Thoracic aorta (tissue), 2 donors: ENCODE measurements at places on chromosomes 1 and 21.

GRCh38 chr1:94067196-94067595 lies 53.8 kb downstream of the ABCA4 start:
- DNase-seq, result no peak

DNA sequence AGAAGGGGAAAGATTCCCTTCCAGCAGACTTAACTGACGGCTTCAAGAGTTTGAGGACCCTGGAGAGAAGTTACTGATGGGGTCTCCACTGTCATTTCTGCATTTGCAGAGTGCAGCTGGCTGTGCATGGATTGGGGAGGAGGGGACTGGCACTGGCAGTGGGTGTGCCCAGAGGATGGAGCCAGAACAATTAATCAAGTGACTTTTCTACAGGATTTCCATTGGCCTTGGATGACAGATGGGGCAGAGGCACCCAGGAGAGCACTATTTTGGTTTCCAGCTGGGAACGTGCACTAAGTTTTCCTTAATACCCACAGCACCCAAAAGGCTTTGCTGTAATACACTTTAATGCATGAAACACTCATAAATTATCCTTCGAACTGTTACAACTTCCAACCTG lies 1.3 kb downstream of the NGF start:
- DNase-seq, result no peak

DNA sequence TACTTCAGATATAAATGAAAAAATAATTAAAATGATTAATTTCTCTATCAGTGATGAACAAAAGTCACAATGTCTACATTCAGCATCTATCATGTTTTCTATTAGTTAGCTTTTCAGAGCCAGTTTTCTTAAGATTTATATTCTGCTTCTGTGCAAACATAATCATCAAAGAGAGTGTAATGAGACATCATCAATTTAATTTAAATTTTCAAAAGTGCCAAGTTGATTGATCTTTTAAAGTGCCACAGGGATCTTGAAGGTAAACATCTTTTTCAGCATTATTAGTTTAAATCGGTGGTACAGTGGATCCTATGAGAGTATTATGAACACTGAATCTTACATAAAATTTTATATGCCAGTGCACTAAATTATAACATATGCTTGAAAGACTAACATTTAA lies 1176.1 kb downstream of the PLA2G4A start:
- DNase-seq, result no peak

DNA sequence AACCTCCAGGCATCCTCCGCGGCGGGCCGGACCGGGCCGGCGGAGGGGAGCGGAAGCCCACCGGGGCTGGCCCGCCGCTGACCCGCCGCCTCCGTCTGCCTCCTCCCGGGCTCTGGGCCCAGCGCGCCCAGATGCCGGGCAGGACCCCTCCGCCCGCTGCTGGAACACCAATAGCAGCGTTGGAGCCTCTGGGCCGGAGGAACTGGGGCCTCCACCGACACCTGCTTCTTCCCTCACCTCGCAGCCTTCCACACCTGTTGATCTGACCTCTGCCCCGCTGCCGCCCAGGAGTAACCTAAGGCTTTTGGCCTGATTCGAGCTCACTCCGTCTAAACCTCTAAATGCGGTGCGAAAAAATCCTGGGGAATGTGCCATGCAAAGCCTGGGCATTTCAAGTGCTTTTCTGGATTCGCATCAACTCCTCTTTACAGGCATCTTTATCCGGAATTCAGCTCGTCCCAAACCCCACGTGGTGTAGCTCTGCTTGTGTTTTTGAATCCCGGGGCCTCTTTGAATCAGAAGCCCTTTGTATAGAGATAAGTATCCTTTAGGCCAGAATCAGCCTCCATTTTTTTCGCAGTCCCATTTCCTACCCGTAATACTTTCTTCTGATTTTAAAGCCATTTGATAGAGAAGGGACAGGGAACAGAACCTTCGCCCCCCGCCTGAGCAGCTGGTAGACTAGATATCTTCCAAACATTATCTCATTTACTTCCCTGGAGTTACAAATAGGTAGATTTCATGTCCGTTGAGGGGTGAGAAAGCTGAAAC lies 680 bp upstream of the CNN3 start:
- DNase-seq, result no peak

DNA sequence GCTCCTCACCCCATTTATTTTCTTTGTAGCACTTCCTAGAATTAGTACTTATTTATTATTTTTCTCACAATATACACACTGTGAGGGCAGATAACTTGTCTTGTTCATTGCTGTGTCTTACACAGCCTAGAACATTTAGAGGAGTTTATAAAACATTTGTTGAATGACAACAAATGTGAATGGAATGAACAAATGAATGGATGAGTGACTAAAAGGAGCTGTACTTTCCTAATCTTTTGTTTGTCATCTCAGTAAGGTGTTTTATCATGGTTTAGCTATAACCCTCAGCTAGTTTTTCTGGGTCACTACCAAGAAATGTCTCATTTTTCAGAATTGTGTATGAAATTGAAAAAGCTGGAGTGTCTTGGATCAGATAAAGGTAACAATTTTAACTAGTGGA lies 239.3 kb upstream of the KCNK2 start:
- DNase-seq, result no peak

DNA sequence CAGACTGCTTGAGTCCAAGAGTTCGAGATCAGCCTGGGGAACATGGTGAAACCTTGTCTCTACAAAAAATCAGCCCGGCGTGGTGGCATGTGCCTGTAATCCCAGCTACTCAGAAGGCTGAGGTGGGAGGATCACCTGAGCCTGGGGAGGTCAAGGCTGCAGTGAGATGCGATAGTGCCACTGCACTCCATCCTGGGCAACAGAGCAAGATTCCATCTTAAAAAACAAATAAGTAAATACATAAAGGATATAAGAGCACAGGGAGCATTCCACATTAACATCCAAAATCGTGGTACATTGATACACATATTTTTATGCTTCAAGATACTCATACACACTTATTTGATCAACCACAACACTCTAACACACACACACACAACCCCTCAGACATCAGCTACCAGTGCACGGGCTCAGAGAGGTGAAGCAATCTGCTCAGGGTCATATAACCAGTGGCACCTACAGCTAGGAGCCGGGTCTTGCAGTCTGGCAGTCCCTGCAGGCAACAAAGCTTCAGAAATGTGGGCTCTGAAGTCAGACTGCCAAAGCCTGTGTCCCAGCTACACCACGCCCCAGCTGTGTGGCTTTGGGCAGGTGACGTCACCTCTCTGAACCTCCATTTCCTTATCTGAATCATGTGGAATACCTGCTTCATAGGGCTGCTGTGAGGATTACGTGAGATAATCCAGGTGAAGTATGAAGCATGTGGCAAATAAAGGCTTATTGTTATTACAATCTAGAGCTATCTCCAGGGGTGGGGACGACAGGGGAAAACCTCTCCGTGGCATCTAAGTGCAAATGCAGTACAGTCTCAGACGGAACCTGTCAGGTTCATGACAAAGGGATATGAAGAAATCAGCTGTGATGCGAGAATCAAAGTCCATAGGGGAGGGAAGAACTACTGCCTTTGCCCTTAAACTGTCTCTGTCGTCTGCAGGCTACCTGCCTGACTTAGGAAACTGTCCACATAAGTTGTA lies 4.8 kb upstream of the CRYBG2 start:
- no peak for DNase-seq

- DNase-seq, result no peak
These were observed 1.1 kb upstream of the TBX15 start for GRCh38 chr1:118989006-118989815.

- DNase-seq, result no peak
These were observed 70.6 kb downstream of the ALPL start for GRCh38 chr1:21579791-21580190.

- no peak for DNase-seq
These were observed 40.3 kb downstream of the MORN1 start for GRCh38 chr1:2350911-2351655.

GRCh38 chr1:166924823-166925541 lies 48.9 kb upstream of the TADA1 start:
- DNase-seq, result no peak

DNA sequence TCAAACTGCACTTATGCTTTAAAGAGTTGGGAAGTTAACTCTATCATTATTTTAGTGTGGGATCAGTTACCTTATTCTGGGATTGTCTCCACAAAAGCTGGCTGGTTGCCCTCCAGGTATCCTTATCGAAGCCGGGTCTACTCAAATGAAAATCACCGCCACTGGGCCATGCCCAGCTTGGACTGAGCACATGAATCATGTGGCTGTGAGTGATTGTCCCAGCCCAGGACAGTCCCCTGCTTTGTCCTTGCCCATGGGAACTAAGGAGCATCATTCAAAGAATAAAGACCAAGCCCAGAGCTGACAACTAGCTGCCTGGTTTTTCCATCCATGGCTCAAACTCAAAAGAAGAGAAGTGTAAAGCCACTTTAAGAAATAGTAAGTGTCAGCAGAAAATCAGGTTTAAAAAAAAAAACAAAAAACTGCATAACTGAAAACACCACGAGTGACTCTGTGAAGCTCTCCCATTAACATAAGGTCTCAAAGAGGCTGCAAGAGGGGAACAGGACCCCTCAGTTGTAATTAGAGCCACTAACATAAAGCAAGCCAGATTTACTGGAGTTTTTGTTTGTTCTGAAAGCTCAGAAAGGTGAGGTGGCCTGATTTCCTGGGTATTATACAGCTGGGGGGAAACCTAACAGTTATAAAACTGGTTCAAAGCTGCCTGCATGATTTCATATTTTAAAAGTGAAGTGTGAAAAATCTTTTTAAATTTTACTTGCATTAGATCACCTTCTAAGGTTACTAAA lies 91.5 kb downstream of the KIF14 start:
- DNase-seq, result no peak

DNA sequence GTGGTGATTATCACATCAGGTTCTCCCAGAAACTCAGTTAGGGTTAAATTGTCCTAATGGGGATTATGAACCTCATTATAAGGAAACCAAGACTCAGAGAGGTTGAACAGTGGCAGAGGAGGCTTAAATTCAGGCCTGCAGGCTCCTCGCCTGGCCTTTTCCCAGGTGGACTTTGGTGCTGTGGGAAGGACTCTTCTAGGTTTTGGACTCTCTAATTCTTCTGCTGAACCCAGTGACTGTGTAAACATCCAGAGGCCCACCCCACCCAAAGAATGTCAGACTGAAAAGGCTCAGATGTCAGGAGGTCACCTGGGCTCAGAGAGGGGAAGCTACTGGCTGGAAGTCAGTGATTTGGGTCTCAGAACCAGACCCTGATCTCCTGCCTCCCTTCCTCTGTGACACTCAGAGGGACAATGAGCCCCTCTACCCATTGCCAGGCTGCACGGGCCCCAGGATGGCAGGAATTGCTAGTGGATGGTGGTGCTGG lies 2.5 kb downstream of the ZNF362 start:
- DNase-seq, result no peak

- no peak for DNase-seq
These were observed 109.3 kb downstream of the GDAP2 start for GRCh38 chr1:117820096-117820495.

GRCh38 chr1:241229216-241229615 lies 127.8 kb downstream of the RGS7 start:
- no peak for DNase-seq

DNA sequence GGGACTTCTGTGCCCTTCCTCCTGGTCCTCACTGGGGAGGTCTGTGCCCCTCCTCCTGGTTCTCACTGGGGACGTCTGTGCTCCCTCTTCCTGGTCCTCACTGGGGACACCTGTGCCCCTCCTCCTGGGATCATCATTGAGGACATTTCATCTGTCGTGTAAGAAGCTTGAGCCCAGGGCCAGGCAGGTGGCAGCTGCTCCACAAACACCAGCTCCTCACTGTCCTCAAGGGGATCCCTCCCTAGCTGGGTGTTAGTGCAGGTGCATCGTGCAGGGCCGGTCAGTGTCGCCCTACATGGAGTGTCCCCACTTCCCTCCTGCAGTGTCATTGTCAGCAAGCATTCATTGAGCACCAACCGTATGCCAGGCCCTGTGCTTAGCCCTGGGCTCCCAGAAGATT lies 312.7 kb downstream of the PTPRU start:
- no peak for DNase-seq

- DNase-seq, result no peak
These were observed 15.1 kb upstream of the MAB21L3 start for GRCh38 chr1:116096013-116096618.

DNA sequence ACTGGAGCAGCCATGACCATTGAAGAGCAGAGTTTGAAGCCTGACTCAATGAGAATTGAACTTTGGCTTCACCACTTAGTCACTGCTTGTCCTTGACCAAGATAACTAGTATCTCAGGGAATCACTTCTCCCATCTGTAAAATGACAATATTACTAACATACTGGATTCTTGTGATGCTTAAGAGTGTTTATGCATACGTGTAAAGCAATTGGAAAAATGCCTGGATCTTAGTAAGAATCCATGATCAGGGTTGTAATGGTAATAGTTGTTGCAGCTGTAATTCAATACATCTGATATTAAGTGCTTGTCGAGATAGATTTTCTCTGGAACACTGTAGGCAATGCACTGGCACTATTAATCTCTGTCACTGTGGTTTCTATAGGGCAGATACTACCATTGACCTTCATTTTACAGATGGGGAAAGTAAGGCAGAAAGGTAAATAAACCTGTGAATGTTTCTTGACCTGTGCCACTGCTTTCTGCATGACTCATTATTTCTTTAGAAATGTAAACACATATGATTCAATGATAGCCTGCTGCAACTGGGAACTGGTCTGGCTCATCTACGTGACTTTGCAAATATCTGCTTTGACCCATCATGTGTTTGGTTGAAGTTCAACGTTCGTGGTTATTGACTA lies 662.5 kb downstream of the PLA2G4A start:
- no peak for DNase-seq

DNA sequence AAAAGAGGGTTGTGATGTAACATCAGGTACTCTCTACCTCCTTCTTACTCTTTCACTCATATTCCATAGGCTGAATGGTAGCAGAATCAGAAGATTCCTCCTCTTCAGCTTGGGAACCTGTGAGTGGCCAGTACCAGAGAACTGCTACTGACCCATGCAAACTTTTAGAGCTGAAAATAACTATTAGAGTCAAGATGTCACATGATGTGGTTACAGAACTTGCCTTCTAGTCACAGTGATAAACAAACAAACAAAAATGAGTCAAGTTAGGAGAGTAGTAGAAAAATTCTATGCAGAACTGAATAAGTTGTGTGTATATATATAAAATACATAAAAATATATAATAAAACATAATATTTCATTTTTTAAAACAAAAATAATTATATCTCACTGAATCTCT lies 47.6 kb upstream of the RGS1 start:
- DNase-seq, result no peak

DNA sequence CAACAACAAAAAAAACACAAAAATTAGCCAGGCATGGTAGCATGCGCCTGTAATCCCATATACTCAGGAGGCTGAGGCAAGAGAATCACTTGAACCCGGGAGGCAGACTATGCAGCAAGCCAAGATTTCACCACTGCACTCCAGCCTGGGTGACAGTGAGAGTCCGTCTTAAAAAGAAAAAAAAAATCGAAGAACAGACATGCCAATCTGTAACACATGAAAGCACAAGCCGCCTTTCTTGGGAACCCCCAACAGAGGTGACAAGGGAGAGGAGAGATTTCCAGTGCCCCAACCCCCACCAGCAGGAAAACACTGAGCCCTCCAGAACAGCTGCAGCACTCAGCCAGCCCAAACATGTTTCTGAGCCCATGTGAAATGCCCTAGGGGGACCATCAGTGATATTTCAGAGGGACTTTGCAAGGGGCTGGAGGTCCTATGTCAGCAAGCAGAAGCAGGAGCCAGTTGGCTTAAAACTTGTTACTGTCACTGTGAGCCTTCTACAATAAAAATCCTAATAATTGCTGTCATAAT lies 14.2 kb upstream of the EFNA1 start:
- no peak for DNase-seq
